ENCODE measurements at places on chromosomes 6 and 20.

- no peak overlapping the region for H3K27ac ChIP-seq
- no peak for DNase-seq
- H3K36me3 ChIP-seq: peaks cover 2% of the 10 kb centered on the region
- no peak overlapping the region for H3K4me3 ChIP-seq
- no peaks in the 10 kb centered on the region for H3K4me1 ChIP-seq
- peaks cover 43% of the 10 kb centered on the region for H3K27me3 ChIP-seq
These were observed 195.3 kb downstream of the MOXD1 start for GRCh38 chr6:132205946-132206345.

DNA sequence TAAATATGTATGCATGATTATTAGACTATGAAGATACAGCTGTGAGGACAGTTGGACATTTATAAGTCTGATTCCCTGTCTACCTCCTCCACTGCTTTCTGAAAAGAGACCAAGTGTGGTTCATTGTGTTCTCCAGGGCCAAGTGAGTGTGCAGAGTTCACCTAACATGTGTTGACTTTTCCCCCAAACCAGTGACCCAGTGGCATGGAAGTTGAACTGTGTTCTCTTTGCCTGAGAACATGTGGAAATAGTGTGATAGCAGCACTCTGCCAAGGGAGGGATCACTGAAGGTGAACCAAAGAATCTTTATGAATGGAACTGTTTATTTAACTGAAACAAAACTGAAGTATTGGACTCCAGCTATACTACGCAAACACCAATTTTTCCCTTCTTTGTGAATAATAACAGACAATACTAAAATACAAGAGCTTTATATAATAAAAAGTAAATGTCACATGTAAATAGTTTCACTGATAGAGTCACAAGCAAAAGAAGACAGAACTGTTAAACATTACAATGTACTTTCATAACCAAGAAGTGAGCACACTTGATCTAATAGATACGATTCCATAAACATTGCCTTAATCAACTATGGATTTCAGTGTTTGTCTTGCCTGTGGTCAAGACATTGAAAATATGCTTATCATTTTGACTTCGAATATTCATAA is 200.3 kb upstream of the FUT9 start:
- DNase-seq: no peak
- no peaks in the 10 kb centered on the region for H3K27me3 ChIP-seq
- H3K4me1 ChIP-seq: no peaks in the 10 kb centered on the region
- H3K4me3 ChIP-seq: no peak overlapping the region
- H3K36me3 ChIP-seq: no peaks in the 10 kb centered on the region

- no peak overlapping the region for H3K27ac ChIP-seq
- DNase-seq: no peak
- H3K4me3 ChIP-seq: no peak overlapping the region
These were observed 42.8 kb downstream of the HEBP2 start for GRCh38 chr6:138446821-138447220.

DNA sequence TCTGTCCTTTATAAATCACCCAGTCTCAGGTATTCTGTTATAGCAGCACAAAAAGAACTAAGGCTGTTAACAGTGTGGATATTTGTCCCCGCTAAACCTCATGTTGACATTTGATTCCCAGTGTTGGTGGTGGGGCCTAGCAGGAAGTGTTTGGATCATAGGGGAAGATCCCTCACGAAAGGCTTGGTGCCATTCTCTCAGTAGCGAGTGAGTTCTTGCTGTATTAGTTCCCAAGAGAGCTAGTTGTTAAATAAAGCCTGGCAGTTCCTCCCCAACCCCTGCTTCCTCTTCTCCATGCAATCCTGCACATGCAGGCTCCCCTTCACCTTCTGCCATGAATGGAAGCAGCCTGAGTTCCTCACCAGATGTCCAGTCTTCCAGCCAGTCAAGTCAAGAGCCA is 29.8 kb upstream of the ERVFRD-1 start:
- H3K36me3 ChIP-seq: no peaks in the 10 kb centered on the region
- H3K27ac ChIP-seq: no peak overlapping the region
- H3K27me3 ChIP-seq: no peaks in the 10 kb centered on the region
- H3K4me1 ChIP-seq: no peaks in the 10 kb centered on the region

DNA sequence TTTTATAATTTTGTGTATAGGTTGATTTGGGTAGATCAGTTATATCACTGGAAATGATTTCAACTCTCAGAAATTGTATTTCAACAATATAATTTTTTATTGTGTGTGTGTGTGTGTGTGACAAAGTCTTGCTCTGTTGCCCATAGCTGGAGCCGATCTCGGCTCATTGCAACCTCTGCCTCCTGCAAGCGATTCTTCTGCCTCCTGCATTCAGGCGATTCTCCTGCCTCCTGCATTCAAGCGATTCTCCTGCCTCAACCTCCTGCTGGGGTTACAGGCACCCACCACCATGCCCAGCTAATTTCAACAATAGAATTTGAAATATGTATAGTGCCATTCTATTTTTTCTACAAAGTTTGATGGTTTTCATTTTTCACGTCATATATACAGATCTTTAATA is 24.1 kb downstream of the AFDN start:
- DNase-seq: no peak
- H3K36me3 ChIP-seq: no peaks in the 10 kb centered on the region
- H3K4me1 ChIP-seq: no peaks in the 10 kb centered on the region
- H3K4me3 ChIP-seq: no peak overlapping the region
- H3K27ac ChIP-seq: no peak overlapping the region

DNA sequence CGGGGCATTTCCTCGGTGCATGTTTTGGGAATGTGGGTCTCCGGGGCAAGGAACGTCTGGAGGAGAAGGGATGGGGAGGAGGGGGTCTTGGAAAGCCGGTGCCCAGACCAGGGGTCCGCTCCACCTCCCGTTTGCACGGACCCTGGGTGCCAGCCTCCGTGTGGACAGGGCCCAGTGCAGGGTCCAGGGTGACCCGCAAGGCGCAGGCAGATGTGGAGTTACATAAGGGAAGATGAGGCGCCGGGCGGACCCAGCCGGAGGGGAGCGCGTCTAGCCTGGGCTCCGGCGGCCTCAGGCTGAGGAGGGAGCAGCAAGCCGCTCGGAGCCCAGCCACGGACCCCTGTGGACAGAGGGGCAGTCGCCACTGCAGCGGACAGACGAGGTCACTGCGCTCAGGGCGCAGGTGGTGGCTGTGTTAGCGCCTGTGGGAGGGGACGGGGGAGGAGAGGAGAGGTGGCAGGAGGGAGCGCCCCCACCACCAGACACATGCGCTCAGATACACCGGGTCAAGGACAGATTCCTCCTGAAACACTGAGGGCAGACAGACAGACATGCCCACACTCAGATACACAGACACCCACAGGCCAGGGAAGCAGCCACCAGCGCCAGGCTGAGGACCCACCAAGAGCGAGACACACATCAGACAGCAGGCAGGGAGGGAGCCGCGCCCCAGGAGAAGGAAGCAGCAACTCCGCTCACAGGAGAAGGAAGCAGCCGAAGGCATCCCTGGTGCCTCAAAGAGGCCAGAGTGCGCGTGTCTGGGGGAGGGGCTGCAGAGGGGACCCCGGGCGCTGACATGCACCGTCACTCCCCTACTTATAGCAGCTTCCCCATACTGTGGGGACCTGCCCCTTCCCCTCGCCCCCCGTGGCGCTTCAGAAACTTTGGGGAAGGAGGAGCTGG is 839 bp upstream of the HRH3 start:
- H3K36me3 ChIP-seq: peaks cover 2% of the 10 kb centered on the region
- DNase-seq: no peak
- H3K4me1 ChIP-seq: peaks cover 4% of the 10 kb centered on the region

GRCh38 chr6:36418558-36418957 is 24.1 kb downstream of the PXT1 start:
- no peak overlapping the region for H3K4me3 ChIP-seq
- DNase-seq: no peak
- no peak overlapping the region for H3K27ac ChIP-seq

- peaks cover 6% of the 10 kb centered on the region for H3K4me1 ChIP-seq
- H3K36me3 ChIP-seq: peaks cover 35% of the 10 kb centered on the region
- H3K4me3 ChIP-seq: no peak overlapping the region
- no peak for DNase-seq
These were observed 24.5 kb upstream of the TCFL5 start for GRCh38 chr20:62885896-62886708.

DNA sequence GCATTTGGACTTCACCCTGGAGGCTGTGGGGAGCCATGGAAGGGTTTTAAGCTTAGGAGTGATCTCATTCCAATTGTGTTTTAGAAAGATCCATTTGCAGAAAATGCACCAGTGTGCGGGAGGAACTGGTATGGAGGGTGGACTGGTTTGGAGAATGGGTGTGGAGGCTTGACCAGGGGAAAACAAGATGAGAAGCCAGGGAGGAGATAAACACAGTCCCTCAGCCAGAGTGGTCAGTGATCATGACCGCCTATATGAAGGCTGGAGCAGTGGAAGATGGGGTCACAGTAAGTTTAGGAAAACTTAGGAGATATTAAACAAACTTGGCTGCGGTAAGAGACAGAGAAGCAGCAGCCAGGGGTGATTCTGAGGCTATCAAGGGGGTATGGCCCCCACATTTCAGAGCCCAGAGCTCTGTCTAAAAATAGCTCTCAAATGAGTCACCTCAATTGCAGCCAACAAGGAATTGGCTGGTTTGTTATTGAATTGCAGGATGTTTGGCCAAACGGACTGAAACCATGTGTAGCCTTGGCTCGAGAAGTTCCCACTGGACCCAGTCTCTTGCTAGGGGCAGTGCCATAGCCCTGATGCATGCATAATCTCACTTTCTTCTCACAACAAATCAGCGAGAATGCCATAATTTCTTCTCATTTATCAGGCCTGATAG is 159.9 kb upstream of the TOP1 start:
- no peaks in the 10 kb centered on the region for H3K27me3 ChIP-seq
- peak overlapping the region; percentile 32 for H3K27ac ChIP-seq
- peaks cover 6% of the 10 kb centered on the region for H3K4me1 ChIP-seq
- H3K4me3 ChIP-seq: no peak overlapping the region
- no peaks in the 10 kb centered on the region for H3K36me3 ChIP-seq

- no peak overlapping the region for H3K4me3 ChIP-seq
- no peaks in the 10 kb centered on the region for H3K27me3 ChIP-seq
- DNase-seq: no peak
- H3K36me3 ChIP-seq: no peaks in the 10 kb centered on the region
- no peaks in the 10 kb centered on the region for H3K4me1 ChIP-seq
- no peak overlapping the region for H3K27ac ChIP-seq
These were observed 177.2 kb upstream of the ASCC3 start for GRCh38 chr6:101058296-101058695.

- no peaks in the 10 kb centered on the region for H3K4me1 ChIP-seq
- H3K27me3 ChIP-seq: peaks cover 18% of the 10 kb centered on the region
- H3K4me3 ChIP-seq: no peak overlapping the region
- no peak overlapping the region for H3K27ac ChIP-seq
These were observed 120.8 kb upstream of the CDYL start for GRCh38 chr6:4655196-4656025.

DNA sequence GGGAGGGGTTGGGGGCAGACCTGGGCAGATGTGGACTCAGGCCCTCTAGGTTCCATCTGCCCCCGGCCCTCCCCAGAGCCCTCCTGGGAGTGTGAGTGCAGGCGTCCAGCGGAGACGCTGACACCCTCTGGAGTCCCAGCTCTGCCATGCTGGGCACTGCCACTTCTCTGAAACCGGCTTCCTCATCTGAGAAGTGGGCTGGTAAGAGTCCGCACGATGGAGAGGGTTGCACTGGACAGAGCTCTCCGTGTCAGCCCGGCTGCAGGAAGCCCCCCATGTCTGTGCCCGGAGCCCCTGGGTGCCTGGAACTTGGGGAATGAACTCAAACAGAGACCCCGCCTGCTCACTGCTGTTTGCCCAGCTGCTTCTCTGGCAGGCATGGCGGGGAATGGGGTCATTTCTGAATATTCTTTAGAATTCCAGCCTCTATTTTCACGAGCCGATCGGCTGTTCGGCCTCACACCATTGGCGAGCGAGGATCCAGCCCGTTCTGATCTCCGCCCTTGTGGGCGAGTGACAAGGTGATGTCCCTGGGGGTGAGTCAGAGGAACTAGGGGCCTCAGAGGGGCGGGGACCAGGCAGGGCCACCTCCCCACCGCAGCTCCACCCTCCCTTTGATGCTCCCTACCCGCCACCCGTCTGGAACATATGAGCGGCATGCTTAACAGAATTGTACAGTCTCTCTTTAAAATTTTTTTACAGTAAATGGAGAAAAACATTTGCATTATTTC is 47.8 kb upstream of the GATA5 start:
- no peak for DNase-seq
- no peaks in the 10 kb centered on the region for H3K36me3 ChIP-seq
- no peaks in the 10 kb centered on the region for H3K4me1 ChIP-seq
- H3K27ac ChIP-seq: no peak overlapping the region

DNA sequence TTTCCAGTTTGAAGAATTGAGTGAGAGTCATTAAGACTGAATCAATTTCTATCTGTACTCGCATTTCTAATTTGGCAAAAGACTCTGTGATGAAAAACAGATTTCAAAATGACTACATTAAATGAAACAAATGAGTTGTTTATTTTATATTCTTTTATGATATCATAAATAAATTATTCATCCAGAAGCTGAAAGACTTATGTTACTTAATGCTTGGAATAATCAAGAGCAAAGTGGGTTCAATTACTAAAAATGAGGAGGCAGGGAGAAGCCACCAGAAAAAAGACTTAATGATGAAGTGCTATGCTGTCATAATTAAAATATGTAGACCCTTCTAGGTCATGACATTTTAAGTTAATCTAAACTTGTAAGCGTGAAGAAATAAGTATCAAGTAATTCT is 130.6 kb upstream of the FERMT1 start:
- DNase-seq: no peak
- H3K27me3 ChIP-seq: no peaks in the 10 kb centered on the region
- H3K36me3 ChIP-seq: no peaks in the 10 kb centered on the region
- no peak overlapping the region for H3K27ac ChIP-seq
- no peaks in the 10 kb centered on the region for H3K4me1 ChIP-seq

GRCh38 chr6:107704347-107705013 is 119.6 kb downstream of the SCML4 start:
- peaks cover 26% of the 10 kb centered on the region for H3K4me1 ChIP-seq
- H3K27me3 ChIP-seq: no peaks in the 10 kb centered on the region
- no peak for DNase-seq
- H3K36me3 ChIP-seq: peaks cover 29% of the 10 kb centered on the region
- no peak overlapping the region for H3K27ac ChIP-seq

GRCh38 chr6:100426241-100426640 is 38.5 kb downstream of the SIM1 start:
- no peaks in the 10 kb centered on the region for H3K4me1 ChIP-seq
- no peak overlapping the region for H3K27ac ChIP-seq
- no peaks in the 10 kb centered on the region for H3K36me3 ChIP-seq
- H3K27me3 ChIP-seq: no peaks in the 10 kb centered on the region
- DNase-seq: no peak

DNA sequence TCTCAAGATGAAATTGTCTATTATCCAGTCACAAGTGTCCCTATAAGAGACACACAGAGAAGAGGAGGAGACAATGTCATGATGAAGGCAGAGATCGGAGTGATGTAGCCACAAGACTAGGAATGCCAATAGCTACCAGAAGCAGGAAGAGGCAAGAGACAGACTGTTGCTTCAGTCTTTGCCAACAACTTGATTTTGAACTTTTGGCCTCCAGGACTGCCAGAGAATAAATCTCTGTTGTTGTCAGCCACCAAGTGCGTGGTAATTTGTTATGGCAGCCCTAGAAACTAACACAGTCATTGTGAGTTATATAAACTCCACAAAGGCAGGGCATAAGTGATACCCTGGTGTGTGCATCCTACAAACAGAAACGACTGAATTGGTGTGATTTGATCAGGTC is 517.0 kb downstream of the BTBD3 start:
- H3K27me3 ChIP-seq: no peaks in the 10 kb centered on the region
- no peaks in the 10 kb centered on the region for H3K36me3 ChIP-seq

Data from central memory CD8-positive, alpha-beta T cell (primary cell).